CD4-positive, alpha-beta memory T cell (primary cell): ENCODE measurements at places on chromosomes 7 and 10. TPM values are rescaled to one million over a fixed set of nuclear protein-coding genes. Genes with fewer than 3 reads are reported as not detected.

DNA sequence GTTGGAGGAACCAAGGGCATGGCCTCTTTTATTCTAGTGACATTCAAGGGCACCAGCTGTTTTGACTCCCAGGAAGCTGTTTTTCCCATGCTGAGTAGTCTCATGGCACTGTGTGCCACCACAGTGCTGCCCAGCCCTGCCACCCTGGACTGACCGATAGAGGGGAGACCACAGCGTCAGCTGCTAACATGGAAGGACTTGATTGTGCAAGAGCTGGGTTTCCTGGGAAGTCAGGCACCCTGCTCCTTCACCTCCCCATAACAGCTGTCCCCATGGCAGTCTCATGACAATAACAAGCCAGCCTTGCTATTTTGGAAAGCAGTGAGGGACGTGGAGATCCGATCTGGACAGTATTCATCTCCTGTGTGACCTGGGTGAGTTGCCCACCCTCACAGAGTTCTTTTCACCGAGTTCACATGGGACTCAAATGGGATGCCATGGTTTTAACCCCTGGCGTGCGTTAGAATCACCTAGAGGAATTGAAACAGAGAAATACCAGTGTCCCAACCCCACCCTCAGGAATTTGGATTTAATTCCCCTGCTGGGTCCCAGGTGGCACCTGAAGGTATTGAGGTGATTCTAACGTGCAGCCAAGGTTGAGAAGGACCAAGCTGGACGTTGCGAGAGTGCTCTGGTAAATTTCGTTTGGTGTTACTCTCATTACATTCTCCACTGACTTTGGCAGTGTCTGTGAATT, 174.8 kb downstream of the CELF2 start:
- peak overlapping the region; percentile 11 for H3K27ac ChIP-seq
- no peak for DNase-seq
- H3K27me3 ChIP-seq, result no peaks in the 10 kb centered on the region
- peaks cover 37% of the 10 kb centered on the region for H3K36me3 ChIP-seq
- no peak overlapping the region for H3K4me3 ChIP-seq

GRCh38 chr7:123633553-123633952, 22.1 kb upstream of the LMOD2 start:
- no peaks in the 10 kb centered on the region for H3K4me1 ChIP-seq
- H3K27me3 ChIP-seq, result no peaks in the 10 kb centered on the region
- H3K27ac ChIP-seq, result no peak overlapping the region
- H3K4me3 ChIP-seq, result no peak overlapping the region

DNA sequence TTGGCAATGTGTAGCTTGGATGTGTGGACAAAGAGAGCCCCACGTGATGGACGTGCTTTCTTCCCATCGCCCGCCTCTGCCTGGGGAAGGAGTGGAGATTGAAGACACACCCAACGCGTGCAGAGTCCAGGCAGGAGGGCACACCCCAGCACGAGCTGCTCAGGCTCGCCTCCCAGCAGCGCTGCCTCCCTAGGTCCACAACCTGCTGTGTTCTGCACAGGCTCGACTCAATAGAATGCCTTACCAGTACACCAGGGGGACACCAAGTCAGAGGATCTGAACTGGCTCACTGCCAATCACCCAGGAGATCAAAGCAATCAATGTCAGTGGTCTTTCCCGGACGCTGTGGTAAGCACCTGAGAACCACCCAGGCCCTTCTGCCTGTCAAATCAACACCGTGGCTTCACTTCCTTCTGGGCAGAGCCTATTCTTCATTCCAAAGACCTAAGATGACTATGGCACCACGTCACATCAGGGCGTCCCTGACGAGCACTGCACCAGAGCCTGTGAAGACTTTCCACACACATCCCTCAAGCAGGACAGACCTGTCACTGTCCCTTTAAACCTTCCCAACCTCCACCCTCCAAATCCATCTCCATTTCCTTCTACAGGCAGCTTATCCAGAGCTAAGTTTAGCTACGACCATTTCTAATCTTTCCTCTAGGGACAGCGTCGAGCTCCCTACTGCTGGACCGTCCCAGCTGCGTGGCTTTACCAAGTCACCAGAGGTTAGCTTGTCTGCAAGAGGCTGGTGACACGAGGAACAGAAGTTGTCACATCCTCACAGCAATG, 72.3 kb downstream of the AMZ1 start:
- H3K36me3 ChIP-seq, result no peaks in the 10 kb centered on the region
- no peak overlapping the region for H3K27ac ChIP-seq
- no peak overlapping the region for H3K4me3 ChIP-seq
- peaks cover 24% of the 10 kb centered on the region for H3K4me1 ChIP-seq
- no peaks in the 10 kb centered on the region for H3K27me3 ChIP-seq
- no peak for DNase-seq

DNA sequence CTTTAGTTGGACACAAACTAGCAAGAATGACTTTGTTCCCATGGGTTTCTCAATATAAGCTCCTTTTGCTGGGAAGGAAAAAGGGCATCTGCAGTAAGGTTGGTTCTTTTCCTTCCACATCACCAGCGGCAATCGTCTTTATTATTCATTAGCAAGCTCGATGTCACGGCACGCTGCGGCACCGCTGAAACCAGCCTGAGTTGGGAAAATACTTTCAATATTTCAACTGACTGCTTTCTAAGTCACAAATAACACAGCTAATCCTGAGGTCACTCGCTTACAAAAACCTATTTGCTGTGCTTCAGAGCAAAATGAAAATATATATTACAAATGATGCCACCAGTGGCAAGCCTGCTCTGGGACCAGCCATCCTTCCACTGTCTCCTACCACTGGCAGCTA, 585.8 kb downstream of the DNAJB6 start:
- no peak overlapping the region for H3K4me3 ChIP-seq
- no peak overlapping the region for H3K27ac ChIP-seq
- H3K36me3 ChIP-seq, result no peaks in the 10 kb centered on the region
- no peak for DNase-seq
- H3K27me3 ChIP-seq, result no peaks in the 10 kb centered on the region

DNA sequence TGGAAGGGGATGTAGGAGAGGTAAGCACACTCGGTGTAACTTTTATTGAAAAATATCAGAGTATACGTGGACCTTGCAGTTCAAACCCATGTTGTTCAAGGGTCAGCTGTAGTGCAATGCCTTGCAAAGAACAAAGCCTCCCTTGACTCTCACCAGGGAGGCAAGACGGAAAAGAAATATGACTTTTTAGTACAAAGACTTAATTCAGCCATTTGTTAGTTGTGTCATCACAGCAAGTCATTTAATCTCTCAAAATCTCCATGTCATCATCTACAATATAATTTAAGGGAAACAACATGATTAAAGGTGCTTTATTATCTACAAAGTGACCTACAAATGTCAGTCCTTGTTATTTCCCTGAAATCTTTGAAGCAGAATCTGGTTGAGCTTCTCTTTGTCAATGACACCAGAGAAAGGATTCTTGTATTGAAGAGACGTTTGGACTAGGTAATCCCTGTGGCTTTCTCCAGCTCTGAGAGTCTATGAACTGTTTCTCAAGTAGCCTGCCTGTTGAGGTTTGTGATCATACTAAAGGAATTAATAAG, 502.8 kb downstream of the REEP3 start:
- H3K27me3 ChIP-seq, result no peaks in the 10 kb centered on the region
- no peaks in the 10 kb centered on the region for H3K4me1 ChIP-seq
- no peak overlapping the region for H3K27ac ChIP-seq
- no peaks in the 10 kb centered on the region for H3K36me3 ChIP-seq

GRCh38 chr10:28812384-28813372, 135.4 kb downstream of the BAMBI start:
- H3K4me1 ChIP-seq, result no peaks in the 10 kb centered on the region
- no peak overlapping the region for H3K4me3 ChIP-seq
- no peaks in the 10 kb centered on the region for H3K27me3 ChIP-seq

DNA sequence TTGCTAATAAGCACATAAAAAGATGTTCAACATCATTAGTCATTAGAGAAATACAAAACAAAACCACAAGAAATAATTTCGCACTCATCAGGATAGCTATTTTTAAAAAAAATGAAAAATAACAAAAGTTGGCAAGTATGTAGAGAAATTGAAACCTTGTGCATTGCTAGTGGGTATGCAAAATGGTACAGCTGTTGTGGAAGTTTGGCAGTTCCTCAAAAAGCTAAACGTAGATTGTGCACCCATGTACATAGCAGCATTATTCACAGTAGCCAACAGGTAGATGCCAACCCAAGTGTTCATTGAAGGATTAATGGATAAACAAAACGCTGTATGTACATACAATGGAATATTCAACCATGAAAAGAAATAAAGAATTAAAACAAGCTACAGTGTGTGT, 35.3 kb upstream of the STARD3NL start:
- H3K27me3 ChIP-seq, result no peaks in the 10 kb centered on the region
- H3K36me3 ChIP-seq, result no peaks in the 10 kb centered on the region
- no peak overlapping the region for H3K27ac ChIP-seq
- no peak for DNase-seq

- peaks cover 6% of the 10 kb centered on the region for H3K4me1 ChIP-seq
- no peak overlapping the region for H3K27ac ChIP-seq
These were observed 674 bp downstream of the AMZ1 start for GRCh38 chr7:2688409-2689342.

- H3K27me3 ChIP-seq, result no peaks in the 10 kb centered on the region
- no peaks in the 10 kb centered on the region for H3K36me3 ChIP-seq
- H3K4me1 ChIP-seq, result no peaks in the 10 kb centered on the region
These were observed 69.5 kb downstream of the MYL10 start for GRCh38 chr7:101559586-101559985.

- no peak overlapping the region for H3K27ac ChIP-seq
- DNase-seq, result no peak
- H3K4me1 ChIP-seq, result no peaks in the 10 kb centered on the region
- H3K36me3 ChIP-seq, result no peaks in the 10 kb centered on the region
These were observed 305.2 kb upstream of the PRKCQ start for GRCh38 chr10:6885284-6885683.

- H3K4me3 ChIP-seq, result no peak overlapping the region
- peaks cover 4% of the 10 kb centered on the region for H3K4me1 ChIP-seq
- DNase-seq, result no peak
- H3K27me3 ChIP-seq, result no peaks in the 10 kb centered on the region
These were observed 52.9 kb downstream of the MTPN start for GRCh38 chr7:135924302-135924701.

- no peaks in the 10 kb centered on the region for H3K36me3 ChIP-seq
- DNase-seq, result no peak
These were observed 119.7 kb downstream of the FGFR2 start for GRCh38 chr10:121478556-121478955.

GRCh38 chr10:100996678-100997359, 2.8 kb upstream of the LZTS2 start:
- peaks cover 24% of the 10 kb centered on the region for H3K4me1 ChIP-seq
- DNase-seq, result peak; percentile 57
- no peaks in the 10 kb centered on the region for H3K36me3 ChIP-seq
- H3K4me3 ChIP-seq, result peak overlapping the region; percentile 64
- H3K27ac ChIP-seq, result peak overlapping the region; percentile 83

GRCh38 chr10:71234004-71234894, 21.9 kb downstream of the UNC5B start:
- no peak for DNase-seq
- no peaks in the 10 kb centered on the region for H3K4me1 ChIP-seq
- H3K27me3 ChIP-seq, result no peaks in the 10 kb centered on the region
- H3K27ac ChIP-seq, result no peak overlapping the region
- no peak overlapping the region for H3K4me3 ChIP-seq
- H3K36me3 ChIP-seq, result no peaks in the 10 kb centered on the region

- H3K4me3 ChIP-seq, result no peak overlapping the region
- DNase-seq, result no peak
- no peaks in the 10 kb centered on the region for H3K27me3 ChIP-seq
- no peaks in the 10 kb centered on the region for H3K36me3 ChIP-seq
- H3K4me1 ChIP-seq, result no peaks in the 10 kb centered on the region
- H3K27ac ChIP-seq, result no peak overlapping the region
These were observed 767.7 kb downstream of the TYW1 start for GRCh38 chr7:67764289-67764688.

DNA sequence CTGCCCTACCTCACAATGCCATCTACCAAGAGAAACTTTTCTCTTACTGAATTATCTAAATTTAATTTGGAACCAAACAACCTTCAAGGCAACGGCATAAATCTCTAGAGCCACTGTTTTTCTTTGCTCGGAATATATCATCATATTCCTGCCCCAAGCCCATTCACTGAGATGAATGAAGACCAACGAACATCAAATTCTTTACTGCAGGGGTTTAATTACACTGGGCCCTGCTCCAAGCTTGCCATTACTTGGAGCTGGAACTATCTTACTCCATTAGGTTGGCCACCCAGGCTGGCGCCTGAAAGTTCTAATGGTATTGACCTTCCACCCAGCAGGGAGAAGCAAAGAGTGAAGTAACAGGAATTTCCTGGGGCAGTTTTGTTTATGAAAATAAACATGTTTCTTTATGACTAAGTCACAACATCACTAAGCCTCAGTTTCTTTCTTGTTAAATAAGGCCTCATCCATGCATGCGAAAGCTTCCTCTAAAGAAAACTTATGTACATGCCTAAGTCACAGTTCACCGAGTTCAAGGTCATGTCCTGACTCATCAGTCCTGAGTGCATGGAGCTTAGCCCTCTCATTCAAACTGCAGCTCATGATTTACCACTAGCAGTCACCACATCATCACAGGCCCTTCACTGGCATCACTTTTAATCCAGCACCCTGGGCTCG, 42.1 kb upstream of the ANAPC16 start:
- DNase-seq, result no peak
- H3K4me1 ChIP-seq, result no peaks in the 10 kb centered on the region
- H3K4me3 ChIP-seq, result no peak overlapping the region
- no peaks in the 10 kb centered on the region for H3K27me3 ChIP-seq

GRCh38 chr10:96073722-96074121, 30.3 kb downstream of the CCNJ start:
- no peak overlapping the region for H3K27ac ChIP-seq
- H3K4me3 ChIP-seq, result no peak overlapping the region
- H3K4me1 ChIP-seq, result no peaks in the 10 kb centered on the region
- DNase-seq, result no peak

DNA sequence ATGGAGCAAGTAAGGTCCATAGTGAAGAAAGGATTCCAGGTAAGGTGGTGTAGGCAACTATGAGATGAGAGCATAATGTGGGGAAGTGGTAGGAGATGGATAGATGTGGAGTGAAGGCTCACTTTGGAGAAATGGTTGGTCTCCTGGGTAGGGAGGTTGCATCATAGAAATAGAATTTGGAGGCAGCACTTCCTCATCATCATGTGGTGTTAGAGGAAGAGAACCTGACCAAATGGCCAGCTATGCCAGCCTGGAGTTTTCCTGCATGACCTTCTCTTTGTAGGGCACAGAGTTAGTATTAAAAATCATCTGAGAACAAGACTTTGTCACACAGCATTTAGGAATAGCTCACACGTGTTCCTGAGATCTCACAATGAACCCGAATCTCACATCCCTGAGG, 126.7 kb upstream of the CXCL12 start:
- no peak overlapping the region for H3K27ac ChIP-seq
- no peaks in the 10 kb centered on the region for H3K27me3 ChIP-seq
- no peaks in the 10 kb centered on the region for H3K4me1 ChIP-seq
- no peaks in the 10 kb centered on the region for H3K36me3 ChIP-seq
- no peak for DNase-seq

- peaks cover 28% of the 10 kb centered on the region for H3K4me1 ChIP-seq
- no peak overlapping the region for H3K27ac ChIP-seq
- DNase-seq, result no peak
These were observed 4.5 kb downstream of the PI4K2A start for GRCh38 chr10:97644936-97645335.

ENTPD1 gene
- 1.6 TPM for total RNA-seq

RASA4B gene
- total RNA-seq, result 15.8 TPM

VAX1 gene
- total RNA-seq, result not detected

TUBB8 gene
- not detected for total RNA-seq

DENND2A gene
- total RNA-seq, result not detected

HOXA11 gene
- total RNA-seq, result not detected
